Activated CD8-positive, alpha-beta T cell treated with anti-CD3 and anti-CD28 coated beads for 36 hours (primary cell): ENCODE measurements at places on chromosomes 2 and 18. TPM values are rescaled to one million over a fixed set of nuclear protein-coding genes. Genes with fewer than 3 reads are reported as not detected.

The ATOH8 gene
- not detected for total RNA-seq

GRCh38 chr2:178482437-178482836, 2.2 kb downstream of the PLEKHA3 start:
- DNase-seq: peak; percentile 23
- H3K27ac ChIP-seq: no peak overlapping the region
- H3K27me3 ChIP-seq: no peaks in the 10 kb centered on the region
- H3K4me1 ChIP-seq: peaks cover 39% of the 10 kb centered on the region
- peak overlapping the region; percentile 83 for H3K4me3 ChIP-seq
- H3K36me3 ChIP-seq: peaks cover 12% of the 10 kb centered on the region

GRCh38 chr2:203949228-203949627, 12.7 kb downstream of the ICOS start:
- peak overlapping the region; percentile 36 for H3K4me3 ChIP-seq
- no peaks in the 10 kb centered on the region for H3K27me3 ChIP-seq
- H3K4me1 ChIP-seq: peaks cover 85% of the 10 kb centered on the region
- H3K27ac ChIP-seq: peak overlapping the region; percentile 83
- H3K36me3 ChIP-seq: peaks cover 57% of the 10 kb centered on the region
- DNase-seq: no peak

DNA sequence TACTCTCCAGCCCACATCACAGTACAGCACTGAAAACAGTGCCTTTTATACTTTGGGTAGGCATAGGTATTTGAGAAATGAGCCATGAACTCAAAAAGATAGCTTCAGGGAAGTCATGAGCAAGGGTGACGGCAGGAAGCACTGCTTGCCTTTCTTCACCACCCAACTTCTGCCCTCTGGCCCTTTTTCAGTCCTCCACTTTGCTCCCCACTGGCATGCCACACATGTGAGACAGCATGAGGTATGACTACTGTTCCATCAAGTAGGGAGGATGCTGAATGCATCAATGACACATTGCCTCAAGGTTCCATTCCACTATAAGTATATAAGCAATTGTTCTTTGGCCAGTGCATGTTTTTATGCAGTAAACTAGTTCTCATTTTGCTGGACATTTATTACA, 373.0 kb downstream of the NRXN1 start:
- H3K27ac ChIP-seq: no peak overlapping the region
- no peaks in the 10 kb centered on the region for H3K4me1 ChIP-seq
- H3K4me3 ChIP-seq: no peak overlapping the region
- no peaks in the 10 kb centered on the region for H3K27me3 ChIP-seq
- H3K36me3 ChIP-seq: no peaks in the 10 kb centered on the region

The RABL2A gene
- total RNA-seq: 11.8 TPM

The ALPP gene
- not detected for total RNA-seq

The TMEM198 gene
- total RNA-seq: 2.2 TPM

DNA sequence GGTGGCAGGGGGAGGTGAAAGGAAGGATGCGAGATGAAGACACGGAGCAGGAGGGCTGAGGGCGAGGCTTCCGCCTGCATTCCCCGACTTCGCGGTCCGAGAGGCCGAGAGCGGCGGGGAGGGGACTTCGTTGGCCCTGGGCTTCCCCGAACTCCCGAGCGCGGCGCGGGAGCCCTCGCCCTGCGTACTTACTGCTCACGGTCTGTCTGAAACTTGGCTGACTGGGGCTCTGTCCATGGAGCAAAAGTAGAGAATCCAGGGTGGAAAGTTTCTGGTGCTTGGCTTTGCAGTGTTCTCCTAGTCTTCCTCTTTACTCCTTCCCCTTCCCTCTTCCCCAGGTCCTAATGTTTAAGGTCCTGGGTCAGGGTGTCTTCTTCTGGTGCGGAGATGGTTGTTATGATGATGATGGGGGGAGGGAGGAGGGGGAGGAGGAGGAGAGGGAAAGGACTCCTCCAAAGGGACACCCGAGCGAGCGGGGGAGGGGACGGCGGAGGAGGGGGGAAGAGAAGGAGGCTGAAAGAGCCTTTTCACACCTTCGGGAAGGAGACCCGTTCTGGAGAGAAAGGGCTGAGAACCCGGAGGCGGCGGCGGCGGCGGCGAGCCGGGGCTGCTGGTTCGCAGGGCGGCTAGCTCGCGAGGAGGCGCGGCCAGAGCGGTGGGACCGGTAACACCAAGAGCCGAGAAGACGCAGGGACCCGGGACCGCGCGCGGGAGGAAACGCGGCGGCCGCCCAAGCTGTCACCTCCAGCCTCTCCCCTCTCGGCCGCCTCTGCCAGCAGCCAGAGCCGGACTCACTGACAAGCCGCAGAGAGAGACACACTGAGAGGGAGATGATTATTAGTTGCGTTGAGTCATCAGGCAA, at the start of gene SATB2:
Gene SATB2 (minus strand): TSS at position 793 of the 862 bp plus-strand sequence. CDS start 1,902 bp downstream, outside the sequence.
- no peak within 1 kb of the TSS for H3K27ac ChIP-seq
- H3K36me3 ChIP-seq: no peaks in the 10 kb centered on the region
- DNase-seq: peak; percentile 45
- peaks cover 53% of the 10 kb centered on the region for H3K27me3 ChIP-seq
- H3K4me3 ChIP-seq: peak within 1 kb of the TSS; percentile 83
- peaks cover 22% of the 10 kb centered on the region for H3K4me1 ChIP-seq

The HOXD8 gene
- total RNA-seq: not detected

The PDE1A gene
- total RNA-seq: not detected

GRCh38 chr2:120776649-120777048, 41.0 kb downstream of the GLI2 start:
- H3K4me1 ChIP-seq: no peaks in the 10 kb centered on the region
- no peak for DNase-seq
- H3K4me3 ChIP-seq: no peak overlapping the region
- H3K27me3 ChIP-seq: no peaks in the 10 kb centered on the region
- H3K36me3 ChIP-seq: no peaks in the 10 kb centered on the region
- H3K27ac ChIP-seq: no peak overlapping the region

DNA sequence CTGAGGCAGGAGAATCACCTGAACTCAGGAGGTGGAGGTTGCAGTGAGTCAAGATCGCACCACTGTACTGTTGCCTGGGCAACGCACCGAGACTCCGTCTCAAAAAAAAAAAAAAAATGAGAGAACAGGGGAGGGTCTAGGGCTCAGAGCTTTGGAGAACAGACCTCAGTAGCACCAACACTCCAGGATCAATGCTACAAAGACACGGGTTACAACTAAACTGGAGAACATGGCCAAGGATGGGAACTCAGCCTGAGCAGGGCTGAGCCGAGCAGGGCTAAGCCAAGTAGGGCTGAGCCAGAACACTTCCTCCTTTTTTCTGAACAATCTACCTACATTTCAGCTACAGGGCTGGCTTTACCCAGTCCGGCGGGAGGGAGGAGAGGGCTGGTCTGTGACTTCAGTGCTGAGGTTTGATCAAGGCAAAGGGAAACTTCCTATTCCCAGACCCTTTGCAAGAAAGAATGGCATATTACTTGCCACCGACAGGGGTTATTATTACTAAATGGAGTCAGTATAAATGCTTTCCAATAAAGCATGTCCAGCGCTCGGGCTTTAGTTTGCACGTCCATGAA, 2.9 kb upstream of the CASP8 start:
- peaks cover 36% of the 10 kb centered on the region for H3K36me3 ChIP-seq
- peaks cover 75% of the 10 kb centered on the region for H3K4me1 ChIP-seq
- H3K27ac ChIP-seq: peak overlapping the region; percentile 98
- H3K4me3 ChIP-seq: peak overlapping the region; percentile 81
- DNase-seq: peak; percentile 57

GRCh38 chr18:8561123-8561910, 47.9 kb upstream of the RAB12 start:
- no peak overlapping the region for H3K27ac ChIP-seq
- H3K27me3 ChIP-seq: peaks cover 6% of the 10 kb centered on the region
- no peaks in the 10 kb centered on the region for H3K36me3 ChIP-seq
- no peaks in the 10 kb centered on the region for H3K4me1 ChIP-seq
- no peak for DNase-seq
- no peak overlapping the region for H3K4me3 ChIP-seq
